ENCODE measurements at places on chromosomes 5 and 9.

GRCh38 chr5:12073426-12073825 lies 169.2 kb upstream of the CTNND2 start:
- DNase-seq: no peak

DNA sequence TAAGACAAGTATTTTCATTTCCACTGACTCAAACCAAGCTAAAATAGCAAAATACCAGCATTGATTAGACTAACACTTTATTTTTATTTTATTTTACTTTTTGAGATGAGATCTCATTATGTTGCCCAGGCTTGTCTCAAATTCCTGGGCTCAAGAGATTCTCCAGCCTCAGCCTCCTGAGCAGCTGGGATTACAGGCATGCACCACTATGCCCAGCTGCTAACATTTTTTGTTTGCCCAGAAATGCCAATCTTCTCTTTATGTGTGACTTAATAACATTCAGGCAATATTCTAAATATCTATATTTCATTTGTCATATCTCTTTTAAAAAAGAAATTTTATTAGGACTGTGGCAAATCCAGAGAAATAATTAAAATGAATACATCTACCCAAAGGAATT lies 55.0 kb downstream of the OXCT1 start:
- DNase-seq: no peak

DNA sequence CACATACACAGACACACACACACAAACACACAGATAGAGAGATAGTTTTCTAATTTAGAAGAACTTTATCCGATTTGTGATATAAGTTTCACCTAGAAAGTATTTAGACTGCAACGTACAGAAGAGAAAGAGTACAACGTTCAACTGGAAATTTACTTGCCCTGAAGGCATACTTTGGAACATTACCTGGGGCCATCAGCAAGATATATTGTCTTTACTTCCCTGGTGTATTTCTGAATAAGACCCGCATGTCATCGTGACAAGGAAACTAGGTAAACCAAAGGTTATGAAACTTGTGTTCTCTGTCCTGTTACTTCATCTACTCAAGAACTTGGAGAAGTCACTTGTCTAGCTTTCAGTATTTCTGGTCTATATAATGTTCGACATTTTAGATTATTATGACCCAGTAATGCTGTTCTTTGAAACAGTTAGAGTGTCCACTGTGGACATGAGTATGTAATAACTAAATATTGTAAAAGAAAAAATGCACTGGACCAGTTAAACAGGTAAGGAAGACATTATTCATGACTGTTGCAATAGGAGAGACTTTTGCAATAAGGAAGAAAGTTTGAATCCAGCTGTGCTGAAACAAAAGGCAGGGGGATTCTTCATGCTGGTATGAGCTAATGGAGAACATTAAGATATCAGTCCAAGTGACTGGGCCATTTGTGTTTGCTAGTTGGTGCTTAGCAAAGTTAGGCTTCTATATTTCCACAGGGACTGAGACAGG lies 1791.1 kb downstream of the MAT2B start:
- DNase-seq: no peak

DNA sequence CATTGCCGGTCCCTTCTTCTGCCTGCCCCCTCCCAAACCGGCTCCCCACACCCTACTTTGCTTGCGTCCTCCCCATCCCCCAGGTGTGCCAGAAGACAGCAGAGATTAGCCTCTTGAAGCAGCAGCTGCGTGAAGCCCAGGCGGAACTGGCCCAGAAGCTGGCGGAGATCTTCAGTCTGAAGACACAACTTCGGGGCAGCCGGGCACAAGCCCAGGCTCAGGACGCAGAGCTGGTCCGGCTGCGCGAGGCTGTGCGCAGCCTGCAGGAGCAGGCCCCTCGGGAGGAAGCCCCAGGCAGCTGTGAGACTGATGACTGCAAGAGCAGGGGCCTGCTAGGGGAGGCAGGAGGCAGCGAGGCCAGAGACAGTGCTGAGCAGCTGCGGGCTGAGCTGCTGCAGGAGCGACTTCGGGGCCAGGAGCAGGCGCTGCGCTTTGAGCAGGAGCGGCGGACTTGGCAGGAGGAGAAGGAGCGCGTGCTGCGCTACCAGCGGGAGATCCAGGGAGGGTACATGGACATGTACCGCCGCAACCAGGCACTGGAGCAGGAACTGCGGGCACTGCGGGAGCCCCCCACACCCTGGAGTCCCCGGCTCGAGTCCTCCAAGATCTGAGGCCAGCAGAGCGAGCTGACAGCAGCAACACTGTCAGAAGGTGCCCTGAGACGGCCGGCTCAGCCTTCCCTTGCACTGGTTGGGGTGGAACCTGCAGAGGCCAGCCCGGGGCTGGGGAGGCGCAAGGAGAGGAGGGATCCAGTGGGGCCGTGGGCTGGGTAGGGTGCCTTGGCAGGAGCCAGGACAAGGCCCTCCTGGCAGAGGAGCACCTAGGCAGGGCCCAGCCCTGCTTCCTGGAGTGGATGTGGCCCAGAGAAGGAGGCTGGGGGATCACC lies 8.3 kb downstream of the N4BP3 start:
- DNase-seq: no peak

DNA sequence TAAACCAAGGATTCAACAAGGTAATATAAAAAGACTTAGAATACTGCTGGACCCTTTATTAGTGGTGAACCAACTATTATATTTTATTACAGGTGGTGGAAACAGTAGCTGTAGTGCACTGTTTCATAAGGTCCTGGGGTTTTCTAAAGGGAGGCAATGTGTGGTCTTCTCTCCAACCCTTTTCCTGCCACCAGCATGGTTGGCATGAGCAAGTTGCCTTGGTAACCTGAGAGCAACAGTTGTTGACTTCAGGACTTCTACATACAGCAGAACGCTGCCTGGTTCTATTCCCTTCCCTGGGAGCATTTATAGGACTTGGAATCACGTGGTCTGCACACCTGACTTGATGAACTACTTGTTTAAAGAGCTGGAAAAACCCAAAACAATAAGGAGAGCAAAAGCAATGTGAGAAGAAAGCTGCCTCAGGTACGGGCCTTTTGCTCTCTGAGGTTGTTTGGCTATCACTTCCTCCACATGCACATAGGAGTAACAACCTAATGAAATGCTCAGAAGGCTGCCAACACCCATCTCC lies 81.1 kb upstream of the RAI14 start:
- DNase-seq: no peak

DNA sequence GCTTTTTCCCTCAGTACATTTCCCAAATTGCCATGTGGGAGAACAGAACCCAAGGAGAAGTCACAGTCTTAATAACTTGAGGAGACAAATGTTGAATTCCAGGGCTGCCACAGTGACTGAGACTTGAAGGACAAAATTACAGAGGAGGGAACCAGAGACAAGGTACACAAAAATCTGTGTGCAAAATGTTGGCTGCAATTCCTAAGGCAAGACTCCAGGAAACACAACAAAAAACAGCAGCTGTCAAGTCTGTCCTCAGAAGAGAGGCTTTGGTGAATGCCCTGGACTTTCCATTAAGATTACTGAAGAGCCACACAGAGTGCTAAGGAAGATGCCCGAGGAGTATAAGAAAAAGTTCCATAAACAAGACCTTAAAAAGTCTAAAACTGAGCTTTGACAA lies 21.1 kb downstream of the AP3B1 start:
- DNase-seq: no peak

DNA sequence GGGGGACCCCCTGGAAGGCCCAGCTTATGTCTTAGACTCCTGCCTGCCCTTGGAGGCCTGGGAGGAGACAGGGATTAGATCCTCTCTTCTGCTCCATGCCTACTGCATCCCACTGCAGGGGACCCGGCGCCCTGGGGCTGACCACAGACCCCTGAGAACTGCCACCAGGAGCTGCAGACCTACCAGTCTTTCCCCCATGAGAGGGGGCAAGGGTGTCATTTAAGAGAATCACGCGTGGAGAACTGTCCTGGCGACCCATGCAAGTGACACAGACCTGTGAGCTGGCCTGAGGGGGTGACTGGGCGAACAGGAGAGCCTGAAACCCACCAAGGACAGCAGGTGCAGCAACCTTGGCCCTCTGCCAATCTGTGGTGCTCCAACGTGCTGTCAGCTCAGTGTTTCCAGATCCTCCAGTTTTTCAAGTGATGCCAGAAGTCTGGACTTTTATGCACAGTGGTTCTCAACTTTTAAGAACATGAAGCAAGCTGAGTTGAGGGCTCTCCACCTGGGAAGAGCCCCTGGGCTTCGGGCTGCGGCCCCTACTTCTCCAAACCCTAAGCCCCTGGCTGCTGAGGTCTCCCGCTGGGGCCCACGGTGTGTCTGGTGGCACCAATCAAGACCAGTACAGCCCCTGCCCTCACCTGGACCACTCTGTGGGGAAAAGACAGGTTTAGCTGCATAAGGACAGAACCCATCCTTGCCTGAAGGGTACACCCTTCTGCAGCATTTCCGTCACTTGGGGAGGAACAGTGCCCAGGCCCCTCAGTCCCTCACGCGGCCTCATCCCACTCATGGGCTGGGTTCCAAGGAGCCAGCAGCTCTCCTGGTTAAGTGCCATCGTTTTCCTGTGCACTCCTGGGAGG lies 18.2 kb downstream of the GFPT2 start:
- no peak for DNase-seq

DNA sequence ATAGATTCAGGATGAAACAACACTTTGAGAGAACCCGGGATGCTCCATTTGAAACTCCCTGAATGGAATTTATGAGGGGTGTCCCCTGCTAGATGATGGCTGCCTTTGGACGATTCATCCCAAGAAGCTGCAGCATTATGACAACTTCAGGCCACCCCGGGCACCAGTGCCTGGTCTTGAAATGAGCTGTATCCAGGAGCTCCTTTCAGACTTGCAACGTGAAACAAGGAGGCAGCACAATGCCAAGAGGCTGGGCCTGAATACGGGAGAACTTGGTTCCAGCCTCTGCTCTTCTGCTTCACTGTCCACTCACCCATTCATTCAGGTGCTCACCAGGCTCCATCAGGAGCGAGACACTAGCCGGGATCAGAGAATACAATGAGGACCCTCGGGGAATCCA lies 78.3 kb downstream of the STK10 start:
- no peak for DNase-seq

GRCh38 chr5:159104759-159105144 lies 5.0 kb upstream of the EBF1 start:
- no peak for DNase-seq

GRCh38 chr9:106862110-106862820 lies 701 bp upstream of the ZNF462 start:
- peak; percentile 90 for DNase-seq

GRCh38 chr9:6132650-6133049 lies 83.0 kb upstream of the IL33 start:
- DNase-seq: no peak

DNA sequence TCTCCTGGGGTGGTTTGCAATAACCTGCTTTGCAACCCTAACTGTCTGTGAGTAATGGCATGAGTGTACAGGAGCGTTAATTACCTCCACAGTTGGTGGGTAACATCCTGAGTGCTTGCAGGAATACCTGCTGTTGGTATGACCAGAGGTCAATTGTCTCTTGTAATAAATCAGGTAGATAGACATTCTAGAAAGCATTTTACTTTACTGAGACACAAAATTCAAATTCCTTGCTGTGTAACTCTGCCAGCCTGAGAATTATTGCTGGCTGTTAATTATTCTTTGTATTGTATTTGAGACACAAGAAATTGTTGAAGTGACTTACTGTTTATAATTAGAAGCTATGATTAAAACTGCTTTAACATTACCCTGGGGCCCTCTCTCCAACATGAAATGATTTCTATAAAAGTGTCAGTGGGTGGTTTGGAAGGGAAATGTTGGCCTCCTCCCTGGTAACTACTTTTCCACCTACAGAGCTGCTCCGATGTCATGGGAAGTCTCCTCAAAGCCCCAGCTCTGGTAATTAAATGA lies 150.8 kb upstream of the ADCY2 start:
- peak; percentile 96 for DNase-seq

- DNase-seq: no peak
Measured at GRCh38 chr9:125886365-125886764, 139.2 kb downstream of the PBX3 start.

DNA sequence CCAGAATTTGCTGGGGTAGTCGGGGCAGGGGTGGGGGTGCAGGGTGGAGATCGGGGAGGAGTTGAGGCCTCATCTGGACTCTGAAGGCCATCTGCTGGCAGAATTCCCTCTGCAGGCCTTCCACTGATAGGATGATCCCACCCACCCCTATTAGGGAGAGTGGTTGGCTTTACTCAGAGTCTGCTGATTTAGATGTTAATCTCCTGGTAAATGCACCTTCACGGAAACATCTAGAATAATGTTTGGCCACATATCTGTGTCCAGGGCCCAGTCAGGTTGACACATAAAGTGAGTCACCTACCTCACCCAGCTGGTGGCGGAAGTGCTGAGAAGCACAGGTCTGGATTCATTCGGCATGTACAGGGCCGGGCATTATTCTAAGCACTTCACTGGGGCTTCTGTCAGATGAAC lies 50.0 kb downstream of the DAPK1 start:
- DNase-seq: no peak

- DNase-seq: peak; percentile 33
Measured at GRCh38 chr5:179265514-179266290, 79.6 kb downstream of the ADAMTS2 start.

- DNase-seq: no peak
Measured at GRCh38 chr5:137051161-137051560, 448.0 kb downstream of the SPOCK1 start.

DNA sequence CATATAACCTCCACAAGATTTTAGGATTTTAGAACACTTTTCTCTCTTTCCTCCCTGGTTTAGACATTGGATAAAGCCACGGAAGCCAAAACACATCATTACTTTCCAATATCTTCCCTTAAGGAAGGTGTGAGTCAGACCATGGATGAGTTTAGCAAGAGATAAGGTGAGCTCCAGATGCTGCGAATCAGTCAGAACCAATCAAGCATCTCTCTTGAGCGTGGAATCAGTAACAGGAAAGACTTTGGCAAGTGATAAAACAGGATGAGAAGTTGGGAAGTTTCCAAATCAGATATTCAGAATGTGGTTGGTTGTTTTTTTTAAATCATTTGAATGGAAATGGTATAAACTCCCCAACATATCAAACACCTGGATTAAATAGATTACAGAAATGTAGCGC lies 397.8 kb downstream of the EFNA5 start:
- DNase-seq: no peak

DNA sequence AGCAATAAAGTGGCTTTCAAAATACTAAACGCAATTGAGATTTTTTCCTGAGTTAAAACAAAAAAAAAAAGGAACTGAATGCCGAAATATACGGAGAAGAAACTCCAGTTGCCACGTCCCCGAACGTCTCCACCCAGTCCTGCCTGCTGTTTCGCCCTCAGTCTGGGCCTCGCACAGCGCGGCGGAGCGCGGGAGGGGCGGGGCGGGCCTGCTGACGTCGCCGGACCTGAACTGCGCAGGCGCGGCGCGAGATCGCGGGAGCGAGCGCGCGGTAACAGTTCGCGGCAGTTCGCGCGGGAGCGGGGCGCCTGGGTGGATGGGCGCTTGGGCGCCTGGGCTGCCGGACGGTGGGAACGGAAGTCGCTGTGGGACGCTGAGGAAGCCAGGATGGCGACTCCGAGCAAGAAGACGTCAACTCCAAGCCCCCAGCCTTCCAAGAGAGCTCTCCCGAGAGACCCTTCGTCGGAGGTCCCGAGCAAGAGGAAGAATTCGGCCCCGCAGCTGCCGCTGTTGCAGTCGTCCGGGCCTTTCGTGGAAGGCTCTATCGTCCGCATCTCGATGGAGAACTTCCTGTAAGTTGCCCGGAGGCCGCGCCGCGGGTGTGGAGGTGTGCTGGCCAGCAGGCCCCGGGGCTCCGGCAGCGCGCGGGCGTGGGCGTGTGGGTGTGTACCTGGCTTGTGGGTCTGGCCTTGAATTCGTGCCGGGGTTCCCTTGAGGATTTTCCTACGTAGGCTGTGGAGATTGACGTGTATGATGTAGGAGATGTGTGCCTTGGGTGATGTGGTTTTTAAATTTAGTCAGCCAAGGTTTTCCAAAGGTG lies at the start of gene SMC5:
TSS of gene SMC5 (plus strand) at position 287 of the 820 bp plus-strand sequence. CDS start at position 388, 101 bp downstream.
- peak; percentile 87 for DNase-seq

GRCh38 chr5:103436656-103437055 lies 125.9 kb downstream of the NUDT12 start:
- no peak for DNase-seq

GRCh38 chr5:139306628-139307379 lies 13.3 kb downstream of the MATR3 start:
- no peak for DNase-seq
